ENCODE measurements at places on chromosomes 12 and 14.

GRCh38 chr14:96380735-96381134 lies 11.2 kb upstream of the AK7 start:
- no peak for DNase-seq

DNA sequence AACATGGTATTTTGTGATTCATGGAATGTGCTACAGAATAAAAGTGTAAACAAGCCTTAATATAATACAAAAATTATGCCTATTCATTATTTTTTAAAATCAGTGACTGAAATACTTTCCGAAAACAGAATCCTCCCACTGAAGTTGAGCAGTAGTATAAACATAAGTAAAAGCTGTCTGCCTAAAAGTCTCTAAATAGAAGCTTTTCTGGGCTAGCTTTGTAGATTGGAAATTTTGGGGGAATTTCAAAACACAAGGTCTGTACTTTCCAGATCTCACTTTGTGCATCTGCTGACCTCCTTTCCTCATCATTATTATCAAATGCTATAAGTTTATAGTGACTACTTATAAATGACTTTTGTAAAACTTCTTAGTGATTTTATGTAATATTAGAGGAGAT lies 80.4 kb upstream of the TRHDE start:
- no peak for DNase-seq

GRCh38 chr14:99871771-99872170 lies 78.6 kb downstream of the EML1 start:
- no peak for DNase-seq

- no peak for DNase-seq
Observed at GRCh38 chr12:115400011-115400410, 716.0 kb upstream of the TBX3 start.

DNA sequence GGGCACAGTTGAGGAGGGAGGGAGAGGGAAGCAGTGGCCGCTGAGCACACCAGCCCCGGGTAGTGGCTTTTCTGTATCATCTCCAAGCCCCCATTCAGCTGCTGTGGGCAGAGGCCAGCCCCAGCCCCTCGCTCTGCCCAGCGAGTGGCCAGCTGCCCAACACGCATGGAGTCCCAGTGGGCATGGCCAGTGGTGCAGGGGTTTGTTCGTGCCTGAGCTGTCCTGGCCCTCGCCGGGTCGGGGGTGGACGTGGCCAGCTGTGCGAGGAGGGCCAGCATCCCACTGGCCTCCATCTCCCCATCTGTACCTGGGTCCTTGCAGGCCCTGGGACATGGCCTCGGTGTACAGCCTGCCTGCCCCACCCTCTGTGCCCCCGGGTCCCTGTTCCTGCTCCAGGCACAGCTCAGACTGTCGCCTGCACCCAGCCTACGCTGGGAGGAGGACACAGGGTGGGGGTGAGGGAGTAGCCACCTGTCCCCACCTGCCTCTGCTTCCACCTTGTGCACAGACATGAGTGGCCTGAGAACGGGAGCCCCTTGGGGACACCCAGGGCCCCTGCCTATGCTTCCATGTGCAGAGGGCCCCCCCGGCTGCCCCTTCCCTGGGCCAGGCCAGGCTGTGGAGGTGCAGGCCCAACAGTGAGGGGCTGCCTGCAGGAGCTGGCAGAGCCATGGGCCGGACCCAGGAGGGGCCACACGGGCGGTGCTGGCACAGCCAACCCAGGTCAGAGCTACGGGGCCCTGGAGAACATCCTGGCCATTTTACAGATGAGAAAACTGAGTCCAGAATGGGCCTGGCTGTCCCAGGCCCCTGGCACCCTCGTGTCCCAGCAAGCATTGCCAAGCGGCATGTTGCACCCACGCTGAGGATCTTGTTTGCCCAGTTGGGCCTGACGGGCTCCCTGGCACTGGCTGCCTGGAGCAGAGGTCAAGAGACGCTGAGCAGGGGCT lies 4.3 kb downstream of the INF2 start:
- DNase-seq: no peak

GRCh38 chr12:51817027-51817953 lies 31.2 kb downstream of the FIGNL2 start:
- DNase-seq: no peak

GRCh38 chr12:4579305-4580102 lies 17.5 kb downstream of the DYRK4 start:
- DNase-seq: no peak

DNA sequence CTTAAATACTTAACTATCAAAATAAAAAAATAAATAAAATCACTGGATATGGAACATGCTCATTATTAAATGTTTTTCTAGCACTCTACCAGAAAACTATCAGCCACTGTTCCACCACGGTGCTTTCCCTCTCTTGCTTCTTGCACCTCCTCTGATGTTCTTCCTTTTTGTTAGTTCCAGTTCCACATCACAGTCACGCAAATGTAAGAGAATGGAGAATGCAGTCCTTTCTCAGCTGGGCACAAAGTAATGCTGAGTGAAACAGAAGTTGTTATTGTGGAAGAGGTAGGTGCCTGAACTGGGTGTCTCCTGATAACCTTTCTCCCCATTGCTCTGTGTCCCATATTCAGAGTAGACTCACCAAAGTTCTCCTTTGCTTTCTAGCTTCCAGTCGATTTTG lies 1116.9 kb upstream of the TMEM132C start:
- no peak for DNase-seq

DNA sequence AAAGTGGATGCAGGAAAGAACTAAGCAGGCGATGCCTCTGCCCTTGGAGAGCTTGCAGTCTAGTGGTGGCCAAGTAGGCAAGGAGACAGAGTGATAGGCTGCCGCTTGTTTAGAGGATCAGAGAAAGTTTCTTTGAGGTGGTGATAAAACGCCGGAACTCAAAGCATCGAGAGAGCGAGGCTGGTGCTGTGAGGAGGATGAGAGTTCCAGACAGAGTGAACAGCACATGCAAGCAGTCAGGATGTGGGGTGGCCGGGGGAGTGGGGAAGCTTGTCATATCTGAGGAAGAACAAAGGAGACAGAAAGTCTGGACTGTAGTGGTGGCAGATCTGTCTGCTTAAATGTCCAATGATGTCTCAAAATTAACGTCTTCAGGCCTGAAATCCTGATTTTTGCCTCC lies 319.7 kb downstream of the SNAPC1 start:
- no peak for DNase-seq

- no peak for DNase-seq
Observed at GRCh38 chr14:56145181-56145769, 27.1 kb downstream of the PELI2 start.

DNA sequence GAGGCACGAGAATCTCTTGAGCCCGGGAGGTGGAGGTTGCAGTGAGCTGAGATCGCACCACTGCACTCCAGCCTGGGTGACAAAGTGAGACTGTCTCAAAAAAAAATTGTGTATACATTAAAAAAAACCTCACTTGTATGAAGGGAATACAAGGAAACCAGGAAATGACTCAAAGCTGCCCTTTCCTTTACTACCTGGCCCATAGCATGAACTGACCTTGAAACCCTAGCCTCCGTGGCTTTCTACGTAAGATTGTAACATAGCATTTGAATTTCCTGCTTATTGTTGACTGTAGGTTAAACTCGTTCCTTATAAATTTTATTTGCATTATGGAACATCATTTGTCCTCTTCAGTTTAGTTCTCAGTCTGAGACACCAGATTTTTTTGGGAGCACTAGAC lies 9.1 kb upstream of the DDX47 start:
- DNase-seq: no peak

GRCh38 chr14:95911456-95911855 lies 34.8 kb downstream of the TUNAR start:
- DNase-seq: no peak

- DNase-seq: no peak
Observed at GRCh38 chr12:107243341-107243740, 150.0 kb upstream of the CRY1 start.

DNA sequence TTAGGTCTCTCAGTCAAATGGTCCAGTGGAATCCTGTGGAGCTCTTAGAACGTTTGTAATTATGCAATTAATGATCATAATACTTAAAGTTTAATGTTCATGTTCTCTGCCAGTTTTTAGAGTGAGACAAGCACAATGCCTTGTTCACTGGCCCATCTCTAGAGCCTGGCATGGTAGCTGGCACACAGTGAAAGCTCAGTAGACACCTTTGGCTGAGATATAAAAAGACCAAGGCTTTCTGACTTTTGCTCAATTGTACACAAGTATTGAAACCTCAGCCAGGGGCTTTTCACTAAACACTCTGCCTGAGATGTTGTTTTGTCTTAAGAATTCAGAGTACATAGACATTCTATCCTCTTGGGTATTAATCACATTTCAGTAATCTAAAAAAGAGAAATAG lies 241.8 kb upstream of the ATP2B1 start:
- DNase-seq: no peak

DNA sequence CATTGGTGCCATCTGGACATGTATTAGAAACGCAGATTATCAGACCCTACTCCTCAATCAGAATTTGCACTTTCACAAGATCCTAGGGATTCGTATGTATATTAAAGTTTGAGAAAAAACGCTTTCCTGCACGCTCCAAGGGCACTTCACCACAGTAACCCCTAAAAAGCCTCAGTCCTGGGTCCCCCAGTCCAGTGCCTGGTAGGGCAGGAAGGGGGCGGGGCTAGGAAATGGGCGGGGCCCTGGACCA lies 369 bp downstream of the DEPDC4 start:
- no peak for DNase-seq

GRCh38 chr14:93792391-93792790 lies 4.1 kb upstream of the PRIMA1 start:
- DNase-seq: no peak

DNA sequence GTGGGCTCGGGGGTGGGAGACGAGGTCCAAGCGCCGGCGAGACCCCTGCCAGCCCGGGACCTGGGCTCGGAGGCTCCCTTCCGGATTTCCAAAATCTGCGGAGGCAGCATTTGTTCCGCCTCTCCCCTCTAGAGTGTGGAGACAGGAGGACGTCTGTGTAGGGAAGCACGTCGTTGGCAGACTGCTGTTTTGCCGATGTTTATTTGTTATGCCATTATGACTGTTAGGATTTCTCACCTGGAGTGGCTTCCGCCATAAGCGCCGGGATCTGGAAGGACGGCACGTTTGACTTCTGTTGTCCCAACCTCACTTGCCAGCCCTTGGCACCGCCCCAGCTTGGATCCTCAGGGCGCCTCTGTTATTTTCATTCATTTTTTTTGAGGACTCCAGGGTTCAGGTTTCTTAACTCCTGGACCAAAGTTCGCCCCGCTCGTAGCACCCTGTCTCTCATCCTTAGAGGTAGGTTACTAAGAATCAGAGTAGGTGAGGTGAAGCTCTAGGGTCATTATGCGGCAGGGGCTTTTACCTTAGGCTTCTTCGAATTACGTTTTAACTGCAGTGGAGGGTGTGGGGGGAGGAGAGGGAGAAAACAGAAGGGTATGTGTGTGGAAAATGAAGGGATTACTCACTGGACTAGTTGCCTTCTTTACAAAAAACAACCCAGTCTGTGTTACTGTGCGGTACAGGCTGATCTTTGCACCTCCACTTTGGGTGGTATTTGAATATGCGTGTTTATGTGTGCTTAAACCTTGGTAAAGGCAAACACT lies 547 bp upstream of the PYGL start:
- no peak for DNase-seq

- no peak for DNase-seq
Observed at GRCh38 chr14:56782711-56783110, 27.6 kb downstream of the OTX2 start.

- peak; percentile 18 for DNase-seq
Observed at GRCh38 chr14:91649930-91650329, 82.0 kb downstream of the CATSPERB start.

DNA sequence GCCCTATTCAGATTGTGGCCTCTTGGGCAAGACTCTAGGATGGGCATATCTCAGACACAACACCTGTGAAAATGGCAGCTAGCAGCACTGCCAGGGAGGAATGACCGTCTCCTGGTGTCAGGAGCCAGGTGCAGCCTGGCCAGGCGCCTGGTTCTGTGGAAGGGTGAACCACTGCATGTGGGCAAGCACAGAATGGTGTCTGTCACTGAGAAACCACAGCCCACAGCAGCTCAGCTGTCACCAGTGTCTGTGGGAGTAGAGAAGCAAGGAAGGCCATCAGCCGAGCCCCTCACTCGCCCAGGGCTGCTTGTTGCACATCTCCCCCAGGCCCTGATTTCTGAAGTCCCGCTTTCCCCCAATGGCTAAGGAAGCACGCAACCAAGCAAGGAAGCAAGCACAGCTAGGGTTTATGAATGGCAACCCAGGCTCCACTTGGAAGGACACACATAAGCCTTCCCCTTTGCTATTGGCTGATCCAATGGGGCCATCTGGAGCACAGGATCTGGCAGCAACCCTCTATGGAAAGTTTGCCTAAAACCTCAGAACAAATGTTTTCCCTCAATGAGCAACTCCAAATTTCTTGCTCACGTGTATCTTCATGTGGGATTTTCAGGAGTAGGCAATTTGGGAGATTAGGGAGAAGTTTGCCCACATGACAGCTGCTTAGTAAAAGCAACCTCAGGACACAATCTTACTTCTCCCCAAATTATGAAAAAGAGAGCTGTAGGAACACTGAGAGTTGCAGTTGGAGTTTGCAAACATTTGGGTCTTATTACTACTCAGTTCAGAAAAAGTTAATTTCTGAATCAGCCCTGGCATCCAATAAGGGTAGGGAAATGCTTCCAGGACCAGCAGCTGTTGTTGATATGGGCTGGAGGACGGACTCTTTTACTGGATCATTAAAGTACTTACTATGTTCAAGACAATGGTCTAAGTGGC lies 44.7 kb downstream of the GPHB5 start:
- DNase-seq: peak; percentile 39

DNA sequence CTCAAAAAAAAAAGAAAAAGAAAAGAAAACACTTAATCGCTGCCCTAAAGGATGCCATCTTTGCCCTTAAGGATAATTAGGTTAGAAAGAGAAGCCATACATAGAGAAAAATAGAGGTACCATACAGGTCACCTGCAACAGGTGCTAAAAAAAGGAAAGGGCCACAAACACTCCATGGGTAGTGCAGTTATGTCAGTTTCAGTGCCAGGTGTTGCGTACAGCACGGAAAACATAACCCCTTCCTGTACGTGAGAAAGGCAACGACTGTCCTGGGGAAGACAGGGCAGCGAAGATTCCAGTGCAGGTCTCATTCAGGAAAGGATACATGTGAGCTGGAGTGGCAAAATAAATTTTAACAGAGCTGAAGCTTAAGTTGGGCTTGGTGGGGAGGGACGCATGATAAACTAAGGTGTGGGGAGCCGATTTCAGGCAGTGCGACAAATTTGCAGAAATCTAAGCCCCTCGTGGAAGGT lies 553 bp upstream of the DAZAP2 start:
- no peak for DNase-seq

- no peak for DNase-seq
Observed at GRCh38 chr14:104205781-104206180, 67.4 kb downstream of the KIF26A start.
